ENCODE measurements at places on chromosomes 7 and 10.
A peak's percentile ranks its signal among the peaks of the same experiment; 100 is the strongest.

DNA sequence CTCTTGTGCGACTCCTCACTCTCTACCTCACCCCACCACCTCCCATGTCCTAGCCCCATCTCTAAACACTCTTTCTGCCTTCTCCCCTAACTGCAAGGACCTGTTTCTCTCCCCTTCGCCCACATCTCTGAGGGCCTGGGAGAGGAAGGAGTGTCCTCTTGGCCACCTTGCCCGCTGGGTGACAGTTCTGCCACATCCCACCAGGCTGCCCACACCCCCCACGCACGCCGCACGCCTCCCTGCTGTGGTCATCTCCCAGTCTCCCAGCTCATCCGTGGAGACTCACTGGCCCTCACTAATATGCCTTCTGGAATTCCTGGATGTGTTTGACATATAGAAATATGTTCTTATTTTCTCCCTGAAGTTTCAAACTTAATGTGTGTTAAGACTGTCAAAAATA is 48.5 kb downstream of the GRB10 start:
- DNase-seq, result no peak

- DNase-seq, result no peak
Measured at GRCh38 chr7:22664988-22665798, 61.8 kb upstream of the IL6 start.

- DNase-seq, result no peak
Measured at GRCh38 chr7:52325237-52325636, 710.2 kb upstream of the POM121L12 start.

- peak; percentile 26 for DNase-seq
Measured at GRCh38 chr7:70856901-70857630, 274.9 kb upstream of the GALNT17 start.

DNA sequence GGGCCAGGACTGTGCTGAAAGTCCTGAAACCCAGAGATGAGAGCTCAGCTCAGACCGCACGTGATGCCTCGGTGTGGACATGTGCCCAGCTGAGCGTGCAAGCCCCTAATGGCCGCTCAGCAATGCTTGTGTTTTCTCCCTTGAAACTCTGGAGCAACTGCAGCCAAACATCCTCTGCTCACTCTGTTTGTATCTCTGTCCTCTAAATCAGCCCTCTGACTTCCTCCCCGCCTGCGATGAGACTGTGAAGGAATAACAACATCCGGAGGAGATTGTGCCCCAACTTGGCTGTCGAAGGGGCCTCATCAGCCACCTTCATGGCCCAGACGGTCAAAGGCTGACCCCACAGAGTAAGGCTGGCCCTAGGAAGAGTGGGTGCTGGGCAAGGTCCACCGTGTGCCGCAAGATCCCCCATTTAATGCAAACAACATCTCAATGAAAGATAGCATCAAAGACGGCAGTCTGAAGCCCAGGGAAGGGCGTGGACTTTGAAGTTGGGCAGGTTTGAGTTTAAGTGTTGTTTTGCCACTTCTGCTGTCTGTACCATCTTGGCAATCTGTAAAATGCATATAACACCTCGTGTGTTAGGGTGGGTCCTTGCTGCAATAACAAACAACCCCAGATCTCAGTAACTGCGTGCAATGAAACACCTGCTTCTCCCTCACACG is 39.9 kb downstream of the CALML3 start:
- DNase-seq, result no peak
